ENCODE measurements at places on chromosomes 2 and 18.

GRCh38 chr2:212264187-212264586, 274.4 kb downstream of the ERBB4 start:
- no peak for DNase-seq

DNA sequence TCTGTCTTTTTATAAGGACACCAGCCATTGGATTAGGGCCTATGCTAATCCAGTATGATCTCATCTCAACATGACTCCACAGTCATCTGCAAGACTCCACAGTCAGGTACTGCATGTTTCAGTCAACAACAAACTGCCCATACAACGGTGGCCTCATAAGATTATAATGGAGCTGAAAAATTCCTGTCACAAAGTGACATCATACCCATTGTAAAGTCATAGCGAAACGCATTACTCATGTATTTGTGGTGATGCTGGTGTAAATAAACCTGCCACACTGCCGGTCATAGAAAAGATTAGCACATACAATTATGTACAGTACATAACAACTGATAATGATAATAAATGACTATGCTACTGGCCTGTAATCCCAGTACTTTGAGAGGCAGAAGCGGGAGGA, 102.2 kb downstream of the TEX51 start:
- DNase-seq: peak; percentile 81

- no peak for DNase-seq
Measured at GRCh38 chr2:106054880-106055655, 139.0 kb downstream of the UXS1 start.

DNA sequence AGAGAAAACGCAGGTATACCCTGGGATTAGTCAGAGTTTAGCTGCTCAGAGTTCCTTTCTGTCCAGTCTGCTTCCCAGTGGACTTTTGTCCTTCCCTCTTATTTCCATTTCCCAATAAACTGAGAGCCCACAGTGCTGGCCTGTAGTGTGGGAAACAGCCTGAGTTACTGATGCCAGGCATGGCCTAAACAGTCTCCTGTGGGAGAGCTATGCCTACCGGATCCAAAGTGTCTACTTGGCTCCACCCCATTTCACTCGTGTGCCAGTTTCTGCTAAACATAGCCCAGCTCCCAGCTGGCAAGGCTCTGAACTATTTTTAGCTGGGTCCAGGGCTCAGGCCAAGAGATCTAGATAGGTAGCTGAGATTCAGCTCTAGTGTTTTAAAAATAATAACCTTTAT, 15.6 kb upstream of the PPP1CB start:
- no peak for DNase-seq

DNA sequence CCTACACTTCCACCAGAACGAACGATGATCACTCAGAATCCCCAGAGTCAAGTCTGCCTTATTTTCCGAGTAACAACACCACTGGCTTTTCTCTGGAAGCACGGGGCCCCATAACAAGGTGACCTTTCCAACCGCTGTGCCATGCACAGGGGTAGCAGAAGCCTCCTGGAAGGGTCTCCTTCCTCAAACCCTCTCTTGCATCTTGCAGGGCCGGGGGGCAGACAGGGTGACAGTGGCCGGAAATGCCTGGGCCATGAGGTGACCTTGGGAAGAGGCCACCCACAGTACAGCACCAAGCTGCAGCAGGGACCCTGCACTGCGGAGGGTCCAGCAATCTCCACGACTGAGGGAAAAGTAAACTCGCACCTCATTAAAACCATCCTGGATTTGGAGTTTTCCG, 108.5 kb downstream of the PXDN start:
- no peak for DNase-seq

DNA sequence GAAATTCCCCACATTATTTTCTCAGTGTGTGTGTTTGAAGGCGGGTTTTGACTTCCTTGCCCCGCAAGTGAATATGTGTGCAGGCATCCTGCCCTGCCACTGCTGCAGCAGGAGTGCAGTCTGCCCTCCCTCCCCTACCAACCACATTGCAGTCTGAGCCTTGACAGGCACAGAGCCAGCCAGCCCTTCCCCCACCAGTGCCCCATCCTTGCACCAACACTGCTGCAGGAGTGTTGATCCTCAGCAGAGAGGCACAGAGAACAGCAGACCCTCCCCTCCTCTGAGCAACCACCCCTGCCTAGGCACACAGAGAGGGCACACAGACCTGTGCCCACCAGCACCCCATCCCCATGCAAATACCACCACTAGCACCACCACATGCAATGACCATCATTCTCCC, 683.0 kb upstream of the PKDCC start:
- no peak for DNase-seq

DNA sequence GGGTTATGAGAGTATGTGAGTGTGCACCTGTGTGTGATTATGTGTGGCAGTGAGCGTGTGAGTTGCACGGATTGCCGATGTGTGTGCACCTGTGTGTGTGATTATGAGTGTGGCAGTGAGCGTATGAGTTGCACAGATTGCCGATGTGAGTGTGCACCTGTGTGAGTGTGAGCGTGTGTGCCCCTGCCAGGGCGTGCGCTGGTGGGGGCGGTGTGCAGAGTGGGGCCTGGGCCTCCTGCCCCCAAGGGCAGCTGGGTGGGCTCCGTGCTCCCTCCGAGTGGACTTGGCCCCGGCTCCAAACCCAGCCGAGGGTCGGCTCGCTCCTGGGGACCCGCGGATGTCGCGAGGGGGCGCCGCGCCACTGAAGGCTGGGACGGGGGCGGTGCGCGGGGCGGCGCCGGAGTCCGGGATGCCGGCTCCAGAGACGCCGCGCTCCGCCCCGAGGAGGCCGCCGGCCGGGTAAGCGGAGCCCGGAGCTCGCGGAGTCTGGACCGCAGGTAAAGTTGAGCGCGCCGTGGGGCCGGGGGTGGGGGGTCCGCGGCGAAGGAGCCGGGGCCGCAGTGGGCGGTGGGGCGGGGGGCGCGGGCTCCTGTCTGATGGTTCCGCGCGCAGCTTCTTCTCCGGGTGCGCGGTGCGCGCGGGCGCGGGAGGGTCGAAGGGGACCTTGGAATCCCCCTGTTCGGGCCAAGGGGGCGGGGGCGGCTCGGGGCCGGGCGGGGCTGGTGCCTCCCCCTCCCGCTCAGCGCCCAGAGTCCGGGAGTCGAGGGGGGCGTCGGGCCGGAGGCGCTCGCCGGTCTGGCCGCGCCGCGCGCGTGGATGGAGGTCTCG, at the start of gene KCNG2:
TSS of gene KCNG2 (plus strand) at position 421 of the 828 bp plus-strand sequence. CDS start 65,730 bp downstream, outside the sequence.
- DNase-seq: no peak

All from activated CD4-positive, alpha-beta T cell treated with anti-CD3 and anti-CD28 coated beads, Interleukin-2, amount 50 U/mL, for 16 hours (primary cell).